Activated naive CD8-positive, alpha-beta T cell treated with anti-CD3 and anti-CD28 coated beads, Interleukin-2, amount 10 ng/mL, durations not matched to agents 7 days and 5 days (primary cell): ENCODE measurements at places on chromosomes 1 and 21. TPM values are rescaled to one million over a fixed set of nuclear protein-coding genes. Genes with fewer than 3 reads are reported as not detected.

Gene RPTN
- not detected for total RNA-seq

Gene LDLRAD1
- total RNA-seq = not detected

Gene GALE
- 19.4 TPM for total RNA-seq

GRCh38 chr1:246427611-246428010 lies 79.5 kb downstream of the SMYD3 start:
- no peak for DNase-seq
- no peak overlapping the region for H3K27ac ChIP-seq
- H3K36me3 ChIP-seq = peaks cover 7% of the 10 kb centered on the region
- H3K4me1 ChIP-seq = peaks cover 3% of the 10 kb centered on the region
- H3K27me3 ChIP-seq = no peaks in the 10 kb centered on the region

DNA sequence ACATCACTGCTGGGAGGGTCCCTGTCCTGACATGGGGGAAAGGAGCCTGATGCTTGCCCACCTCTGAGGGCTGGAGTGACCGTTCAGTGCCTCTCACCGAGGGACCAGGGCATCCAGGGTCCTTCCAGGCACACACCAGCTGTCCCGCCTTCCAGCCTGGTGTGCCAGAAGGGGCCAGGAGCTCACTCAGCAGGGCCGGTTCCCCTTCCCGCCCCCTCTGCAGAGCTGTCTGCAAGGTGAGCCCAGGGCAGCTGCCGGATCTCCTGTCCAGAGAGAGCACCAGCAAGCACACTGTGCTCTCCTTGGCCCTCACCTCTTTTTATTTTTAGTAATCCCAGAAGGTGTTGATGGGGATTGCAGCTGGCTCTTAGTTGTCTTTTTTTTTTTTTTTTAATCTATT lies 16.9 kb downstream of the H6PD start:
- H3K36me3 ChIP-seq = no peaks in the 10 kb centered on the region
- H3K27ac ChIP-seq = no peak overlapping the region
- no peaks in the 10 kb centered on the region for H3K27me3 ChIP-seq

GRCh38 chr21:42343963-42344510 lies 6.8 kb downstream of the TFF2 start:
- H3K36me3 ChIP-seq = no peaks in the 10 kb centered on the region
- H3K4me3 ChIP-seq = no peak overlapping the region
- H3K4me1 ChIP-seq = no peaks in the 10 kb centered on the region
- no peak overlapping the region for H3K27ac ChIP-seq
- no peaks in the 10 kb centered on the region for H3K27me3 ChIP-seq
